ENCODE measurements at places on chromosomes 1 and 21.

GRCh38 chr1:209704584-209704983 is at the start of gene HSD11B1:
HSD11B1 (plus strand) TSS chr1:209704846; CDS start chr1:209704943, 97 bp downstream.
- DNase-seq, result no peak

- DNase-seq, result no peak
Measured at GRCh38 chr1:50422946-50423669, at the start of gene DMRTA2. DMRTA2 (minus strand) TSS chr1:50423443; CDS start chr1:50421536, 1,907 bp downstream.

DNA sequence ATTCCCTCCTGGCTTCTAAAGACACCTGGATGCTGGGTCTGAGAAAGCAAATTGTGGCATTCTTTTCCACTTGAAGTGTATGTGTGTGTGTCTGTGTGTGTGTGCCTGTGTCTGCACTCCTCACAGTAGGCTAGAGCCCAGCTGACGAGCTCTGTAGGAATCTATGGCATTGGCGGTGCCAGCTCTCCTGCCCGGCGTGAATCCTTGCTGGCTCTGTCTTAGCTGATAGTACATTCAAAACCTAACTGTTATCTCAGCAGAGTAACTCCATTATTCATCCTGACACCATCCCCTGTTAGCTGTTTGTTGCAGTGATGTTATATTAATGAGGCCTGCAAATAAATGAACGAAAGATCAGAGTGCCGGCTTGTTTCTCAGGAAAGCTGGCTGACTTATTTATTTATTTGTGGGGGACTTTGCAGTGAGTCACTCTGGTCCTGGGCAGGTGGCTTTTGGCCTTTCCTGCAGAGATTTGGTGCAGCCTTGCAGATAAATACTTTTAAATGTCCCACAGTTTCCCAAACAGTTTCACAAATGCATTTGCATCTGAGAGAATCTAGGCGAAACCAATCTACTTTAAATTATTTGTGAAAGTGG is 160.6 kb upstream of the CD34 start:
- DNase-seq, result no peak

DNA sequence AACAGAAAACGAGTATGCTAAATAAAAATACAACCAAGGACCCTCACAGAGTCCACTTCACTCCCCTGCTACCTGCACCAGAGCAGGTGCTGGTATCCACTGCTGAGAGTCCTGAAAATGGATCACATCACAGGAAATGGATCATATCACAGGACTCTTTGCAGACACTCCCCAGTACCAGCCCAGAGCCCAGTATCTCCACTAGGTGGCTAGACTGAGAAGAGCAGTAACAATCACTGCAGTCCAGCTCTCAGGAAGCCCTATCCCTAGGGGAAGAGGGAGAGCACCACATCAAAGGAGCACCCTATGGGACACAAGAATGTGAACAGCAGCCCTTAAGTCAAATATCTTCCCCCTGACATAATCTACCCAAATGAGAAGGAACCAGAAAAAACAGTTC is 28.0 kb downstream of the AGBL4 start:
- DNase-seq, result no peak
